Fibroblast of skin of left biceps (primary cell): ENCODE measurements at places on chromosomes 4 and X.
A peak's percentile ranks its signal among the peaks of the same experiment; 100 is the strongest.

GRCh38 chr4:110622841-110623717 lies at the start of gene PITX2:
Gene PITX2, minus strand, starts transcription at chr4:110623077. Its CDS starts 617 bp downstream, at chr4:110622460.
- peak; percentile 93 for DNase-seq

GRCh38 chr4:42906891-42907759 lies 14.6 kb downstream of the GRXCR1 start:
- DNase-seq = no peak

GRCh38 chrX:3177851-3178250 lies 136.6 kb downstream of the ARSF start:
- no peak for DNase-seq

DNA sequence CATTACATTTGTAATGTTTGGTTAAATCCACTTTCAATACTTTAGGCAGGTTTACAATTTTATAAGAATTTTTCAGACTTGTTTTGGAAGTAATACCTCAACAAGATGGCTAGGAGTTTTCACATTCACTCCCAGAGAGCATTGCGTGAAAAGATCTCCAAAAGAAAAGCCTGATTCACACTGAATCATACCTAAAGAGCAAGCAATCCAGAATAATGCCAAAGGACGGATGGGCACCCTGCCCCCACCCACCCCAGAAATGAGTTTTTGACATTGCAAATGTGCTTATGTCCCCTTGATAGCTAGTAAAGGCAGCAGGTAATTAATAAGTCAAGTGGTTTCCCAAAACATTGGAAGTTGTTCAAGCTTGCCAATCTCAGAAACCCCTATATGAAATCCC lies 557.7 kb upstream of the TENM3 start:
- DNase-seq = no peak

GRCh38 chrX:27968352-27968751 lies 12.9 kb downstream of the DCAF8L1 start:
- DNase-seq = no peak

DNA sequence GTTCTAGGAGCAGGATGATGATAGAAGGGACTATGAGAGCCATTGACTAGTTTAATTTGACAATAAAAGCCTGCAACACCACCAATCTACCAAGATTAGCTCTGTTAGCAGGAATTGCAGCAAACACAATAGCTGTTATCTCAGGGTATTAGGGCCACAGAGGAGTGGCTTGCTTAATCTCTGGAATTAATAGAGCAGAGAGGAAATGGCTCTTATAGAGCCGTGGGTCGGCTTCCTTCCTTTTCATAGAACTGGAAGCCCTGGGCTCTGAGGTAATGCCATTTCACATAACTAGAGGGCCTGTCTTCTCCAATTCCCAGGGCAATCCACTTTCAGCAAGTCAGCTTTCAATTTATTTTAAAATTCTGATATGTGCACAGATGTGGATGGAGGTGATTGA lies 83.0 kb downstream of the MAMLD1 start:
- DNase-seq = no peak

GRCh38 chr4:3671571-3672464 lies 94.4 kb upstream of the ADRA2C start:
- DNase-seq = no peak

DNA sequence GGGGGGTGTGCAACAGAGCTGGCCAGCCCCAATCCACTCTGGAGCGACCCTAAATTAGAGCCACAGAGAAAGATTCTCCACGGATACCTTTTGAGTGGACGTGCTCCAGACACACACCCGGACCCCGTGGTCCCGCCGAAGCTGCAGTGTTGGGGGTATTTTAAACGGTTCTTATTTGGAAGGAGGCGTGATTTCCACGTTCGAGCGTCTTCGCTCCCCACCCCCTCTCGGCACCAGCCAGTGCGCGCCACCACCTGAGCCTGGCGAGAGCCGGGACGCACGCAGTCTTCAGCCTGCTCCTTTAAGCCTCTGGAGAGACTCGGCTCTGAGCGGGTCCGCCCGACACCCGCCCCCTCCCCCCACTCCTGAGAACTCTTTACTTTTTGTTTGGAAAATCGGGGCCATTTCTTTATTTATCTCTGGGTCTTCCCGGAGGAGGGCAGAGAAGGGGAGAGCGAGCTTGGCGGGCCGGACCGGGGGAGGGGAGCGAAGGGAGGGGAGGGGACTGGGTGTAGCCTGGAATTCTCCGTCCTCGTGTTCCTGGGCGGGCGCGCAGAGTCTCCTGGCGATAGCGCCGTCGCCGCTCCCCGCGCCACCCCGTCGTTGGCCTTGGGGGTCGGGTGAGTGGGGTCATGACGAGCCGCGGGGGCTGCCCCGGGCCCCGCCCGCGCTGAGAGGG lies 668 bp upstream of the PTCHD1 start:
- DNase-seq = no peak

GRCh38 chr4:38519666-38520065 lies 144.3 kb upstream of the KLF3 start:
- no peak for DNase-seq

DNA sequence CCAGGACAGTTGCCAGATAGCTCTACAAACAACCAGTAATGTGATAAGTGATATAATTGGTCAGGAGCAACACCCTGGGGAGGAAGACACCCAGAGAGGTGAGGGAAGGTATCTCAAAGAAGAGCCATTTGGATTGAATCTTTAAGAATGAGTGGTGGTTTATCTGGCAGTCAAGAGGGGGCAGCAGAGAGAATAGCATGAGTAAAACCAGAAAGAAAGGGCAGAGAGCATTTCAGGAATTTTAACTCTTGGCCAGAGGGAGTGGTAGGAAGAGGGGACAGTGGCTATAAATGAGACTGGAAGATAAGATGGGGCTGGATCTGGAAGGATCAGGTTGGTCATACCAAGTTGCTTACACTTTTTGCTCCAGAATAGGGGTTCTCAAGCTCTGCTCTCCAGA lies 5.9 kb upstream of the SEPTIN6 start:
- no peak for DNase-seq

DNA sequence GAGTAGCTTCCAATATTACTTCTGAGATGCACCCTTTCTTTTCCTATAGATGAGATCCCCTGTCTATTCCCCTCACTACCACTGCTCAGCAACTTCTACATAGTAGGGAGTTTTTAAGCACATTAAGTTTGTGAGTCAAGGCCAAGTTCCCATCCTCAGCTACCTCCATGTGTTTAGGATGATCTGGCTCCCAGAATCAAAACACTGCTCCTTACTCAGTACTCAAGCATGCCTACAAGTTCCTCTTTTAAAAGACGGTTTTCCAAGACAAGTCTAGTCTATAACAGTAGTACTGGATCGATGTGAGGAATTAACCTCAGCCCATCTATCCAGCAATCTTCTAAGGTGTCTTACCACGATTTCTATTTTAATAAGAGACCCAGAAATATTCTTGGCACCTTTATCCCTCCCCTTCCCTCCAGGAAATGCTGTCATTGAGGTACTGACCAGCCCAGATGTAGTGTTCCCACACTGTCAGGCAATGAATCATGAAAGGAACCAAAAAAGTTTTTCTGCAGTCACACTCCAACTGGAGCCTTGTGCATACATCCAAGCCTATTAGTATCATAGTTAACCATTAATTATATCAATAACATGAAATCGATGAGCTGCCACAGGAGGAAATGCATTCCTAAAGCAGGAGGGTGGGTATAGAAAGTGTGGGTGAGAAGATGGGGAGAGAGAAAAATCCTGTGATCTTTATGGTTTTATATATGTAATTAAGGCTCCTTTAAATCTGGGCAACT lies 29.6 kb downstream of the AREG start:
- DNase-seq = no peak

- no peak for DNase-seq
Observed at GRCh38 chr4:98423009-98423408, 161.8 kb downstream of the RAP1GDS1 start.

DNA sequence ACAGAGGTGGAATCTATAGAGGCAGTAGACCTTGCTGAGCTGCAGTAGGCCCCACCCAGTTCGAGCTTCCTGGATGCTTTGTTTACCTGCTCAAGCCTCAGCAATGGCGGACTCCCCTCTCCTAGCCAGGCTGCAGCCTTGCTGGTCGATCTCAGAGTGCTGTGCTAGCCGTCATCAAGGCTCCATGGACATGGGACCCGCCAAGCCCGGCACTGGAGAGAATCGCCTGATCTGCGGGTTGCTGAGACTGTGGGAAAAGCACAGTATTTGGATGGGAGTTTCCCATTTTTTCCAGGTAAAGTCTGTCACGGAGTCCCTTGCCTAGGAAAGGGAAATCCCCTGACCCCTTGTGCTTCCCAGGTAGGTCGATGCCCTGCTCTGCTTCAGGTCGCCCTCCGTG lies 124.8 kb upstream of the KLF8 start:
- no peak for DNase-seq

DNA sequence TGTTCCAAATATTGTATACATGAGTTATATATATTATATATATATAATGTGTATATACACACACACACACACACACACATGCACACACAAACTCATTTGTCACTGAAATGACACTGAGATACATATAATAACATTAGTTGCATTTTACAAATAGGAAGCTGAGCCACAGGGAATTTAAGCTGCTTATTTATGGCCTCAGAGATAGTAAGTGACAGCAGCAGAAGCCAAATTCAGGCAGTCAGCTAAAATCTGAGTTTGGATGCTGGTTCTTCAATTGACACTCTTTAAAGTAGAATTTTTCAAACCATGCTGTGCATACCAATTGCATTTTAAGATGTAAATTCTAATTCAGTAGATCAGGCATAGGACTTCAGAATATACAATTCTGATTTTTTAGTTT lies 163.3 kb upstream of the CTSO start:
- DNase-seq = no peak

DNA sequence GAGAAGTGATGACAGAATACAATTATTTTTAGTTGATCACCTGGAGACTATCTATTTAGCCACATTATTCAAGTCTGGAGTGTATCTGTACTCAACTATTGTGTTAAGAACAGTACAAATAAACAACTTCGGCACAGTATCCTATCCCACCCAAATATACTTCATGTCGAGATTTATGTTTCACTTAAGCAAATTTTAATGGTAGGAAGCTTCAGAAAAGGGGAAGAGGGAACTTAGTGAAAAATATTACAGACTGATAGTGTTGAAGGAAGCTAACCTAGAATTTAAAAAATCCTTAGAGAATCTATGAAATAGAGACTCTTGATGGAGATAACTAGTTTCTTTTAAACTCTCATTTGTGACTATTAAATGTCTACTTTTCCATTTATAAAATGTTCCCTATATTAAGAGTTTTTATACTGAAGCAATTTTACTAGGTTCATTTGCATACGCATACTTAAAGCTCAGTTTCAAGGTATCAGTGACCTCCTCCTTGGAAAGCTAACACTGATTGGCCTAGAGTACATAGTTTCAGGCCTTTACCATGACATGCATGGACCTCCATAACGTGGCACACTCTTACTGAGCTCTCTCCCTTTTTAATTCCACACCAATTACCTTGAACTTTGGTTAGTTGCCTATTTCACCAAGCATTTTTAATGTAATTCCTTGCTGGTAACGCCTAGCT lies 197.7 kb downstream of the CAMK2D start:
- DNase-seq = no peak

DNA sequence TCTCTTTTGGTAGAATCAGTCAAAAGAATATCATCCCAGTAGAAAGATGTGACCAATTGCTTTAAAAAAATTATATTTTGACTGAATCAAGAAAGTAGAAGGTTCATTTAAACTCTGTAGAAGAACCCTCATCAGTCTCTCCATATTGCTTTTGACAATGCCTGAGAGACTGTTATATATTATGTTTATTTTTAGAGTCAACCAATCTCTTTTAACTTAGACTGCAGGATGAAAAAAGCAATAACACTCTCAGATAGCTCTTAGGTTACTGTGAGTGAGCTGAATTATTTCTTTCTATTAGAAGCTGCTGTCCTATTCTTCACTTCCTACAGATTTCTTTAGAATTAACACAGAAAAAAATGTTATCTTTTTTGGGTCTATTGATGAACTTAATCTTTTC lies 38.1 kb downstream of the GALNTL6 start:
- DNase-seq = no peak
